ENCODE measurements at places on chromosomes 3 and 15.

DNA sequence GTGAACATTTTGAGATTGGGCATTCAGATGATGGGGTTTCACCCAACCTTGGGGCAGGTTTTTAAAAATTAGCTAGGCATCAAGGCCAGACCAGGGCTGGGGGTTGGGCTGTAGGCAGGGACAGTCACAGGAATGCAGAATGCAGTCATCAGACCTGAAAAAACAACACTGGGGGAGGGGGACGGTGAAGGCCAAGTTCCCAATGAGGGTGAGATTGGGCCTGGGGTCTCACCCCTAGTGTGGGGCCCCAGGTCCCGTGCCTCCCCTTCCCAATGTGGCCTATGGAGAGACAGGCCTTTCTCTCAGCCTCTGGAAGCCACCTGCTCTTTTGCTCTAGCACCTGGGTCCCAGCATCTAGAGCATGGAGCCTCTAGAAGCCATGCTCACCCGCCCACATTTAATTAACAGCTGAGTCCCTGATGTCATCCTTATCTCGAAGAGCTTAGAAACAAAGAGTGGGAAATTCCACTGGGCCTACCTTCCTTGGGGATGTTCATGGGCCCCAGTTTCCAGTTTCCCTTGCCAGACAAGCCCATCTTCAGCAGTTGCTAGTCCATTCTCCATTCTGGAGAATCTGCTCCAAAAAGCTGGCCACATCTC, 6.1 kb downstream of the RHO start:
- no peak for DNase-seq

GRCh38 chr3:62665627-62666437, 209.4 kb downstream of the CADPS start:
- no peak for DNase-seq

GRCh38 chr3:77377717-77378116, 337.8 kb downstream of the ROBO2 start:
- DNase-seq, result no peak

- no peak for DNase-seq
These were observed 808.2 kb downstream of the SQOR start for GRCh38 chr15:46442901-46443590.

- no peak for DNase-seq
These were observed 19.6 kb upstream of the OR5K4 start for GRCh38 chr3:98333989-98334606.

DNA sequence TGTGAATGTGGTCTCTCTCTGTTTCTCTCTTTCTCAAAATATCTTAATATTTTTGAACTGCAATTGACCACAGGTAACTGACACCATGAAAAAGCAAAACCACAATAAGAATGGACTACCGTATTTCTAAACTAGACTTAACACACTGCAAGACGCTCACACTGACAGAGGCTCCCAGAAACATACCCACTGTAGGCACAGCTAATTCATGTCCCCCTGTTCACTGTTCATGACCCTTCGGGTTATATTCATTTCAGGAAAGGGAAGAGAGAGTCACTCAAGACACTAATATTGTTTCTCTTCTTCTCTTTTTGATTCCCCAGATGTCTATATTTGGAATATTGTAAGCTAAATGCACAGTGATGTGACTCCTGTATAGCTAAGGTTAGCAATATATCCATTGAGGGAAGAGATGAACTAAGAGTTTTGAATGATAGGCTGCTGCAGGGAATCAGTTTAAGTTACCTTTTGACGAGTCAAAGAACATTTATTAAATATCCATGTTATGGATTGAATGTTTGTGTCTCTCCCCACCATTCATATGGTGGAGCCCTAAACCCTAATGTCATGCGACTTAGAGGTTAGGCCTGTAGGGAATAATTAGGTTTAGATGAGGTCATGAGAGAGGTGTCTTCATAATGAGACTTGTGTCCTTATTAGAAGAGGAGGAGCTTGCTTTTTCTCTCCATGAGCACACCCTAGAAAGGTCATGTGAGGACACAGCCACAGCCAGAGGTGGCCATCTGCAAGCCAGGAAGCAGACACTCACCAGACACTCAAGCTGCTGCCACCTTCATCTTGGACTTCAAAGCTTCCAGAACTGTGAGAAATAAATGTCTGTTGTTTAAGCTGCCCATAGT, 216.6 kb upstream of the GRM7 start:
- no peak for DNase-seq

DNA sequence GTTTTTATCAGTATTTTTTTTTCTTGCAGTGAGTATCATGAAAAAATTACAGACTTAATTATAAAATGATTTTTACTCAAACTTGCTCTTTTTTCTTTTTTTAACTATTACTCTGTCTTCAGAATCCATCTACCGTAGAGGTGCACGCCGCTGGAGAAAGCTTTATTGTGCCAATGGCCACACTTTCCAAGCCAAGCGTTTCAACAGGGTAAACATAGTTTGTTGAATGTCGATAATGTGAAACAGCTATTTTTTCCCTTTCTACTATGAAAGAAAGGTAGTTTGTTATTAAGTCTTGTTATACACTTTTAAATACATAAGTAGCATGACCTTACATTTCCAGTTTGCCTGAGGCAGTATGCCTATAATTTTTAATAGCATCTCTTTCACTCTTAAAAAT, 45.6 kb downstream of the PRKCI start:
- no peak for DNase-seq

- peak; percentile 70 for DNase-seq
These were observed 12.1 kb downstream of the OSBPL10 start for GRCh38 chr3:31968927-31969418.

DNA sequence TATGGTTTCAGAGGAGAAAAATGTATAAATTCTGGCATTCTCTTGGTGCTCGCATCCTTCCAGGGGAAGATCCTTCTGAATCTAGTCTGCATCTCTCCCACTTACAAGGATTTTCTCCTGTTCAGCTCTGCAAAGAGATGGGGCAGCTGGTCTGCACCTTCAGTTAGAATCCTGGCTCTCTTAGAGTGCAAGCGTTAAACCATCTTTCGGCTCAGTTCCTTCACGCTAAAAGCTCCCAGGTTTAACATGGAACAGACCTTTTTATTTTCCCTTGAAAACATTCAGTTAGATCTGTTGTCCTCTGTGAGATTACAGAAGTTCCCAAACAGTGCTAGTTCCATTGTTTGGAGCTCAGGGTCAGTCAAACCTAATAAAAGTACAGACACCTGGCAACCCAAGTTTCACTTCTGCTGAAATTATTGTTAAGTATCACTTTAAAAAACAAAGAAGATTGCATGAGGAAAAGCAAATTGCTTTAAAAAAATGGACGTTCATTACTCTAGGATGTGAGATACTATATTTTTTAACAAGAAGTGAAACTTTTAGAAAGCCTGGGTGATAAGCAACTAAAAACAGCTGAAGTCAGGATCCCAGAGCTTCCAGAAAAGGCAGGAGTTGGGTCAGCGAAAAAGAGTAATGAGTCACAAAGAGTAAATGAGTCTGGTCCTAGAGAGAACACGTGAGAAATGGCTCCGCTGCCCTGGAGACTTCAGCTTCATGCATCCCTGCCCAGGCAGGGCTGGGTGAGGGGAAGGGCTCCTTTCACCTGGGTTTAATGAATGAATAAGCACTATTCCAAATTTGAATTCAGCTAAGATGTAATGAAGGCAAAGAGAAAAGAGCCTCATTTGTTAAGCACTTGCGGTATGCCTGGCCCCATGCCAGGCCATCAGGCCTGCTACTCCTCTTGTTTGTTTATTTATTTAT, 63.3 kb downstream of the ABTB1 start:
- DNase-seq, result no peak

DNA sequence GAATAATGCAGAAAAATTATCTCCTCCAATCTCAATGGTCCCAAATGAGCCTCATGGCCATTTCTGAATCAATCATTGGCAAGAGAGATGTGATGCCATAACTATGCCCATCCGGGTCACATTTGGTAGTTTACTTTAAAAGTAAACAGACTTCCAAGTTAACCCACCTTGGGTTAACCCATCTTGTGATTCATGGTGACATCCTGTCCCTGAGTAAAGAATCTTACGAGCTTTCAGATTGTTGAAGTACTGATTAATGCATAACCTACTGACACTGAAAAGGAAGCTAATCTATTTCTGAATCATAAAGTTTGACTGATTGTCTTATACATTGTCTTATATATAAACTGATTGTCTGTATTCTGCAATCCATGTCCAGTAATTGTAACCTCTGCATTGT, 467.2 kb upstream of the AGTR1 start:
- no peak for DNase-seq

- DNase-seq, result no peak
These were observed 283.2 kb upstream of the ROBO1 start for GRCh38 chr3:80050826-80051601.

- DNase-seq, result no peak
These were observed 79.5 kb downstream of the CD200R1L start for GRCh38 chr3:112767177-112767576.

GRCh38 chr15:41263891-41264351, 32.9 kb downstream of the CHP1 start:
- DNase-seq, result no peak

DNA sequence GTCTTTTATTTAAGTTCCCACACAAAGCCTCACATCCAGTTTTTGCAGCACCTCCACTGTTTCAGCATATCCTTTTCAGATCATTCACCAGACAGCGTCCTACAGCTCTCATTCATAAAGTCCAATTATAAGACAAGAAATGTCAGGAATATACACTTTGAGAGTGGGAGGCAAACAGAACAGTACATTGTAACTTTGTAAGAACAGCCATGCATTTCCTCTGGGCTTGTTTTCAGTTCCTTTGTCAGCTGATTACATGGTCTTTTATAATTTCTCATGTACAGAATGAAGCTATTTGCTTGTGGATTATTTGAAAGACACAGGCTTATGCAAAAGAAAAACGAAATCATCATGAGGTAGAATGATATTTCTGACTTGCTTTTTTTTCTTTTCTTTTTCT, 85.7 kb downstream of the SOX2 start:
- DNase-seq, result no peak

DNA sequence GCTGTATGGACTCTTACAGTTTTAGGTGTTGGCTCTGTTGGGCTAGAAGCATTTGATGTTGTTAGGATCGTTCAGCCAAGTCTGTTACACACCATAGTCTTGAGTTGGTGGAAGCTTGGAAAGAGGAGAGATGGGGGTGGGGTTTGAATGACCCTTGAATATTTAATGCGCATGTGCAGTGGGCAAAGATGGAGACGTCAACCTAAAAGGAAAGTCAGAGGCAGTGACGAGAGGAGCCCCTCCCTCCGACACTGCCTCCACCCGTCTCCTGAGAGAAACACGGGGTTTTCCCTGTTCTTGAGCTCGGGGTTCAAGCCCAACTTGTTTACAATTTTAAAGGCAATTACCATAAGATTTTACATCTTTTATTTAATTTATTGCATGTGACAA, 311.4 kb downstream of the SHQ1 start:
- no peak for DNase-seq

DNA sequence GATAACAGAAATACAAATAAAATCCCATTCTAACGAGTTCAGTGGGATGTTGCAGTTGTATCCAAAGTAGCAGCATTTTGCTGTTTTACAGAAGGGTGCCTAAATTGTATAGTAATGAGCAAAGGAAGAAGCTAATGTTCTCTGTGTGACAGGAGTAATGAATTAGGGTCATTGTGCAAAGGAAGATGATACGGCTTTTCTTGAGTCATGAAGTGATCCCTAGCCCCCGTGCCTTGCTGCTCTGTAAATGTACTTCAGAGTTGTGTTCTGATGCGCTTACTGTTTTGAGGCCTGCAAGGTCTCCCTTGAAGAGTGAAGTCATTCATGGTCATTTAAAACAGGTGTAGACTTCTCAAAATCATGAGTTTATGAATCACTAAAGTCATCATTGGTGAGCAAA, 37.9 kb downstream of the ATP1B3 start:
- DNase-seq, result no peak

- DNase-seq, result no peak
These were observed 34.6 kb upstream of the DUSP7 start for GRCh38 chr3:52090933-52091468.

GRCh38 chr15:62545467-62546227, 380.6 kb upstream of the C2CD4B start:
- DNase-seq, result no peak

- DNase-seq, result peak; percentile 12
These were observed 35.7 kb upstream of the BLM start for GRCh38 chr15:90681480-90681879.

GRCh38 chr3:121883507-121883906, 10.7 kb upstream of the SLC15A2 start:
- DNase-seq, result no peak

DNA sequence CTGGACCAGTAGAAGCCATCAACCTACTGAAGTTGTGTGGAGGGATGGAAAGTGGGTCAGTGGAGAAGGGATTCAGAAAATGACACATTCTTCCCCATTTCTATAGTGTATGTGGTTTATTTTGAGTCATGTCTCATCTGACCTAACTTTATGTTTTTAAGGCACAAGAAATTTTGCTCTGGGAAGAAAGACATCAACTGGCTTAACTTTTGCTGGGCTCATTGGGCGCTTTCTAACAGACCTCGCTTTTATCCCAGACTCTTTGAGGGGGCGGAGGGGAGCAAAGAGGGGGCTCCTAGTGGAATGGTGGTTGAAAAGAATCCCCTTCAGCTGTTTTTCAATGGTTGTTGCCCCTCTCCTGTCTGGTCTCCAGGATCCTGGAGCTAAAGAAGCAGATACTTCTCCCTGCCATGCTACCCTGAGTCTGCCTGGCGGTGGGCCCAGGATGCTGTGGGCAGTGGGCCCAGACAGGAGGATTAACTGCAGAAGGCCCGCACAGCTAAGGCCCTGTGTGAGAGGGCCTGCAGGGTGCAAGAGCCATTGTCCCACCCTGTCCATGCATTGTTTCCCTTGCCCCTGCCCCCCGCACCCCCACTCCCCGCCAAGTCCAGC, 14.5 kb downstream of the CSRNP1 start:
- DNase-seq, result no peak

DNA sequence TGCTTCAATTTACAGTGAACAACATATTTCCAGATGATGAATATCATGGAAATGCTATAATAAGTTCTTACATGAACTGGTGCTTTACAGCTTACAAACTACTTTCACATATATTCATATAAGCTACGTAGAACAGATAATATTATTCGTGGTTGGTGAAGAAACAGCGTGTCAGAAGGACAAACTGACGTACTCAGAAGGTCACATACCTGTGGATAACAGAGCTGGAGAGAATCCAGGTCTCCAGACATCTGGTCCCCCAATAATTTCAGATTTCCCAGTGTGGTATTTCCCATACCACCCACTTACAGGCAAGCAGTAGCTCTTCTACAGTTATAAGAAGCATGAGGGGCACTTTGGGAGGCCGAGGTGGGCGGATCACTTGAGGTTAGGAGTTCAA, 156.6 kb downstream of the PLD1 start:
- no peak for DNase-seq

DNA sequence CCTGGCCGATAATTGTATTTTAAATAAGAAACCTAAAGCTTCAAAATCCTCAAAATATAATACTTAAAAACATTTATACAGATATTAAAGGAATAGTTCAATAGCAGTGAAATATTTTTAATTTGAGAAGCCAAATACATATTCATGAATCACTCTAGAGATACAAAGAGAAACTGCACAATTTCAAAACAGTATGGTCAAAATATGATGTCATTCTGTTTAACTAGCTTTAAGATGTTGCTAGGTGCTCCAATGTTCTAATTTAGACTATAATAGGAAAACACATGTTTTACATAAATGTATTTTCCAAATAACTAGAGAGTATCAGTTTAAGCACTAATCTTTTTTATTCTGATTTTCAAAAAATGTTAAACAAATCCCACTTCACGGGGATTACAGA, 10.3 kb upstream of the NRROS start:
- no peak for DNase-seq

- DNase-seq, result no peak
These were observed 200.3 kb upstream of the ICE2 start for GRCh38 chr15:60679256-60679655.

Measured in T1000 (cell line).